ENCODE measurements at places on chromosomes 7 and 10.

GRCh38 chr7:107686816-107687387 lies 26.3 kb downstream of the SLC26A4 start:
- no peak for DNase-seq

- DNase-seq: no peak
Observed at GRCh38 chr10:119447823-119448546, 94.5 kb downstream of the RGS10 start.

DNA sequence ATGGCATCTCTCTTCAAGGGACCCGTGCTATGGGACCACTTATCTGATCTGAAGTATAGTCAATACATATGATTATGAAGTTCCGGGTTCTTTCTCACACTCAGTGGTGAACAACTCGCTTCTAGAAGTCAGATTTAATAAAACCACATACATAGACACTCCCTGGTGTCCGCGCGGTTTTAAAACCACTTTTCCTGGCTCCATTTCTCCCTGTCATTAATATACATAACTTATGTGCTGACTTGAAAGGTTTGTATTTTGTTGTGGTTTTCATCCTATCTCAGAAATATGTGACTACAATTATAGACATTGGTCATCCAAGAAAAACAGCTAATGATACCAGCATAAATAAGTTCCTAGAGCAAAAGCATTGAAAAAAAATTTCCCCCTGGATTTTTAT lies 34.0 kb downstream of the SVIL start:
- no peak for DNase-seq

DNA sequence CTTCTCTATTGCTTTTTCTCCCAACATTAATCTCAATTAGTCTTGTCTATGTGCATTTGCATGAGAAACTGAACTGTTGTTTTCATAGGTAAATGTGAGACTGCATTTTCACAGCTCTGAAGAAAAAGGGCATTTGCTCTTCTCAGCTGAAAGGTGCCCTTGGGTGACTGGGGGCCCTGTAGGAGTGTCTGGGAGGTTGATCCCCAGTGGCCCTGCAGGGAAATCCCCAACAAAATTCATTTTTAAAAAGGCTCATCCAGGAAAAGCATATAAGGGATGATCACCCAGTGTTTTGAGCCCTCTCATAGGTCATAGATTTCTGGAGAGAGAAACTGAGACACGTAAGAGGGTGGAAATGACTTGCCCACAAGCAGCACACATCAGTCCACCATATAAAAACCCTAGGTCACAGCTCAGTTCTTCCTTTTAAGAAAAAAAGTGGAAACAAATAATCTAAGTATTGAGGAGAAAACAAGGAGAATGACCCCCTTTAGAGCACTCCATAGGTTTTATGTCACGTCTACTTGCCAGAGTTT lies 190.3 kb upstream of the AHR start:
- DNase-seq: no peak

DNA sequence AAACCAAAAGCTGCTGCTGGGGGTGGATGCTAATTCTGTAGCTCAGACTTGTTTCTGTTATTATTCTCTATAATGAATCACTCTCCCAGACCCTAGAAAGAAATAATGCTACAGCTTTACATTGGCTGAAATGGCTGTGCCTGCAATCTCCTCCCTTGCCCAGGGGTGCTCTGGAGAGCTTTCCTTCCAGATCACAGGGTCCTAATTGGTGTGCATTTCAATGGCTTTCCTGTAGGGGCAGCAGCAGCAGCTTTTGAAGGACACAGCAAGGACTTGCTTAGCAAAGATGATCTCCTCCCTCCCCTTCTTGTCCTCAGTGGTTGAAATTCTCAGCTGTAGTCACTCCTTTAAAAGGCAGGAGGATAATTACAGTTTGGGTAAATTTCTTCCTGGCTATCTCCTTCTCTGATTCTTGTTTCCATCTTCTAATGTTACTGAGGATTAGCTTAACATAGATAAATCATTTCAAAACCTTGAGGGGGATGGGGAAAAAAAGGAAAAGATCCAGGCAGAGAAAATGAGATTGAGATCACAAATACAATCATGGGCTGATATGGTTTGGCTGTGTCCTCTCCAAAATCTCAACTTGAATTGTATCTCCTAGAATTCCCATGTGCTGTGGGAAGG lies 120.2 kb upstream of the CTTNBP2 start:
- DNase-seq: no peak

DNA sequence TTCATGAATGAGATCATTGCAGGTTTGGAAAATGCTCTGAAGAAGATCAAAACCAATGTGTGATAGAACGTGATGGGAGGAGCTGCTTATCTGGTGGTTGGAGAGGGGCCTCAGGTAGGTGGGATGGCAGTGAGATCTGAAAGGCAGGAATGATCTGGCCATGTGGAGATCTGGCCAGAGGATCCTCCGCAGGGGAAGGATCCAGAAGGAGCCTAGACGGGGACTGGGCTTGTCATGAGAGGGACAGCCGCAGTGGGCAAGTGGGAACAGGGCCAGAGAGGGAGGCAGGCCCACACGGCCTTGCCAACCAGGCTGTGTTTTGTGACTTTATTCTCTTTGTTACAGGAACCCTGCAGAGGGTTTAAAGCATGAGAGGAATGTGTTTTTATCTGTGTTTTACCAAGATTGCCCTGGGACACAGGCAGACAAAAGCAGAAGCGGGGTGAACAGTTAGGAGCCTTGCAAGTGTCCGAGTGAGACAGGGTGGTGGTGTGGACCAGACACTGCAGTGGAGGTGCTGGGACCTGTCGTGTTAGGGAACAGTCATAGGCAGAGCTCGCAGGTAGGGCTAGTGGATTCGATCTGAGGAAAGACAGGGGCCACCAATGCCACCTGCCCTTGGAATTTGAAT lies 66.6 kb downstream of the TLL2 start:
- DNase-seq: no peak

GRCh38 chr10:71082960-71083715 lies 129.2 kb upstream of the UNC5B start:
- no peak for DNase-seq

- no peak for DNase-seq
Observed at GRCh38 chr7:144907577-144907976, 71.7 kb upstream of the TPK1 start.

DNA sequence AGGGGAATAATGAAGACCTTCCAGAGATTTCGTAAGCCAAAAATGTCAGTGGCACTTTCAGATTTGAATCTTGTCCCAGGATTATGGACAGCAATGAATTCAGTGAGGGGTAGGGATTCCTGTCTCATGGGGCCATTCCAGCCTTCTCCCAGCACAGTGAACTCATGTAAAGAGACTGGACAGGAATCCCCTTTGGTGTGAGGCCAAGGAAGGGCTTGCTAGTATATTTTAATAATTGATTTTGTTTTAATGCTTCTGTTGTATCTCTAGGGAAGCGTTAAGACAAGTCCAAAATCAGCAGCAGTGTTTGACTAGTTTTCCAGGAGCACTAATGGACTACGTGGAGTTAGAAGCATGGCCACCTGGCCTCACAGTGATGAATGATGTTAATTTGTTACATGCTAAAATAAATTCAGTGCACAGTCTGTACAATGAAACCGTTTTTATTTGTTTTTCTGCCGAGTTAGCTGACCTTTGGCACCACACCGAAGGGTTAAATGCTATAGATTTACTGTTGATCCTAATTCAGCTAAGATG lies 214.0 kb upstream of the DKK1 start:
- no peak for DNase-seq

DNA sequence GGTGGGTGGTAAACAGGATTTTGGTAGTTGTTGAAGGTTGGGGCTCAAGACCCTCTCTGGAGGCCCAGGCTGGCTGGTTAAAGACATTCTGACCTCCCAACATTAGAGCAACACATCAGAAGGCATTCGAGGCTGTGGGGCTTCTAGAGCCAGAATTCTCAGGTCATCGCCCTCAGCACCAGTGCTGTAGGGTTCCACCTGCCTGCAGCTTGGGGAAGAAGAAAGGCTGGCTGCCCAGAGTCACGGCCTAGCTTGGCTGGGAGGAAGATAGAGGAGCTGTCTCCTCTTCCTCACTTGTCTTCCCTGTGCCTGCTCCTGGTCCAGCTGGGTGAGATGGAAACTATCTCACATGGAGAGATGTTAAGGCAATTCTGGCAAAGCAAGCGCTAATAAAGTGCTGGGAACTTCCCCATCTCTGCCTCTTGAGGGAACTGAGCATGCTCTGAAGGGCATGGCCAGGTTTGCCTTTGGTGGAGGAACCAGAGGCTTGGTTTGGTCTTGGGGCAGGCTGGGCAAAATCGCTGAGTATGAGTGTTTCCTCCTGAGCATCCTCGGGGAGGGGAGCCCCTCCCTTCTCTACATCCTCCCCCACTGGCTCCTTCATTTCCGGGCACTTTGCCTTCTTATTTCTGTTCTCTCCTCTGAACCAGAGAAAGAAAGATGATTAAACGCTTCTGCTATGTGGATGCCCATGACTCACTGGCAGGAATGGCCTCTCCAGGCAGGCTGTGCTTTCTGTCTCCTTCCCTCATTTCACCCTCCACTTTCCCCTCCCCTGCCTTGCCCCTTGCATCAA lies 509.0 kb upstream of the PODXL start:
- no peak for DNase-seq

- DNase-seq: no peak
Observed at GRCh38 chr7:84422790-84423189, 228.2 kb upstream of the SEMA3A start.

DNA sequence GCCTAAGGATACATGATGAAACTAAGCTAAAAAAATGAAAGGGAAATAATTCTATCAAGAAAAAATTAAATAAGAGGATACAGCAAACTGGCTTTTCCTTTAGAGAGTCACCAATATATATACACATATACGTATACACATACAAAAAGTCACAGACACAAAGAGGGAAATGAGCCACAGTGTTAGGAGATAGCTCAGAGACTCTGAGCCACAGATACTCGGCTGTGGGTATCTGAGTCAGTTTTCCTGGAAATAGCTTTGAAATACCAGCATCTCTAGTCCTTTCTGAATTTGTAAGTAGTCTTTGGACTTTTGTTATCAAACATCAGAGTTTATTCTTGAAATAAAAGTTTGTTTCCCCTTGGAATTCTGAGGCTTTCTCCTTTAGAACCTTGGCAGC lies 111.8 kb downstream of the TBXAS1 start:
- no peak for DNase-seq

GRCh38 chr7:85710960-85711359 lies 524.1 kb upstream of the SEMA3D start:
- no peak for DNase-seq

GRCh38 chr10:121899727-121900126 lies 28.1 kb downstream of the ATE1 start:
- DNase-seq: no peak
